GM19239 (cell line): ENCODE measurements at places on chromosomes 6 and 20.
A peak's percentile ranks its signal among the peaks of the same experiment; 100 is the strongest.

- no peak for DNase-seq
These were observed 82.2 kb upstream of the OPRM1 start for GRCh38 chr6:153956808-153957207.

- no peak for DNase-seq
These were observed 16.9 kb downstream of the STX16 start for GRCh38 chr20:58667975-58668374.

DNA sequence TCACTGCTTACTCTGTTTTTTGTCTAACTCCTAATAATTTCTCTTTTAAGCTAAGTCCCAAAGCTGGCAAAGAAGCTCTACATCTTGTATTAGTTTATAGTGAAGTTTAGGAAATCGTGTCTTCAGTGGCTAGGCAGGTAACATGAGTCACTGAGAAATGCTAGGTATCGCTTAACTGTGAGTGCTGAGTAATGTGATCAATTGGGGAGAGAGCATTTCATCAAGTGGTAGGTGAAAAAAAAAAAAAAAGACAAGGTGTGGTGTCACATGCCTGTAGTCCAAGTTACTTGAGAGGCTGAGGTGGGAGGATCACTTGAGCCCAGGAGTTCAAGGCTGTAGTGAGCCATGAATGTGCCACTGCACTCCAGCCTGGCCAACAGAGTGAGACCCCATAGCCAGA lies 125.3 kb downstream of the FAM83B start:
- no peak for DNase-seq

GRCh38 chr20:7930343-7930742 lies 9.9 kb downstream of the HAO1 start:
- no peak for DNase-seq

- DNase-seq, result no peak
These were observed 1.1 kb upstream of the RIN2 start for GRCh38 chr20:19756761-19757486.

DNA sequence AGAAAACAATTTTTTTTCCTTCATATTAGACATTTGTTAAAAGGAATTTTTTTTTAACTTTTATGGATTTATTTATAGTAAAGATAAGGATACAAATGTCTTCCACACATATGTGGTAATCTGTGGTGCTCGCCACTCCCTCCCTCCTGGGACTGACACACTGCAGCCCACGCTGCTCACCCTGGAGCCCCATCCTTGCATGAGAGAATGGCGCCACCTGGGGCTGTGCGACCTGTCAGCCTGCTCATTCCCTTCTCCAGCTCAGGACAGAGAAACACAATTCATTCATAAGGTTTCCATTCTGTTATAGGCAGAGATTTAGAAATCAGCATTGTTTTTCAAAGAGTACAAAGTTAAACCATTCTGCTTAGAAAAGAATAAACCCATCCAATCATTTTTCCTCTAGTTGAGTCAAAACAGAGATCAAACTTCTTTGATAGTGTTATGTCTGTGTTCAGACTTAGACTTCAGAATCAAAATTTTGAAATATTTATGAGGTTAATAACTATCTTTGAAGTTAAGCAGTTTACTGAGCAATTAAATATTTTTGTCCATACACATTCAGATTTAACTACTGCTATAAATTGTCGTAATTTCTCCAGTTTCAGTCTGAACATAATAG lies 42.8 kb upstream of the DYNLRB1 start:
- DNase-seq, result no peak

GRCh38 chr6:83466328-83466727 lies 35.5 kb upstream of the ME1 start:
- DNase-seq, result no peak

DNA sequence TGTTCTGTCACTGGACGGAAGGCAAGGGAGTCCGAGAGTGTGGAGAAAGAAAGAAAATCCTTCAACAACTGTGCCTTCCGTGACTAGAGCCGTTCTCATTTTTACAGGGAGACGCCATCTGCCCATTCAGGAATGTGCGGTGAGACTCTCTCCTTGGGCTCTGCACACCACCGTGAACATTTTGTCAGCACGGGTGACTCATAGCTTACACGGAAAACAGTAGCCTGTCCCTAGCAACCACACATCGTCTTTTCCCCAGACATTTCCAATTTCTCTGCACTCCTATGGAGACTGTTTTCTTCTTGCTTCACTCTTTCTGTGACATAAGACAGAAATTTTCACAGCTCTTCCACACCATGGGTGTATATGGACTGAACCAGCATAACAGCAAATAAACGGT lies 55.1 kb downstream of the TBXT start:
- DNase-seq, result no peak

DNA sequence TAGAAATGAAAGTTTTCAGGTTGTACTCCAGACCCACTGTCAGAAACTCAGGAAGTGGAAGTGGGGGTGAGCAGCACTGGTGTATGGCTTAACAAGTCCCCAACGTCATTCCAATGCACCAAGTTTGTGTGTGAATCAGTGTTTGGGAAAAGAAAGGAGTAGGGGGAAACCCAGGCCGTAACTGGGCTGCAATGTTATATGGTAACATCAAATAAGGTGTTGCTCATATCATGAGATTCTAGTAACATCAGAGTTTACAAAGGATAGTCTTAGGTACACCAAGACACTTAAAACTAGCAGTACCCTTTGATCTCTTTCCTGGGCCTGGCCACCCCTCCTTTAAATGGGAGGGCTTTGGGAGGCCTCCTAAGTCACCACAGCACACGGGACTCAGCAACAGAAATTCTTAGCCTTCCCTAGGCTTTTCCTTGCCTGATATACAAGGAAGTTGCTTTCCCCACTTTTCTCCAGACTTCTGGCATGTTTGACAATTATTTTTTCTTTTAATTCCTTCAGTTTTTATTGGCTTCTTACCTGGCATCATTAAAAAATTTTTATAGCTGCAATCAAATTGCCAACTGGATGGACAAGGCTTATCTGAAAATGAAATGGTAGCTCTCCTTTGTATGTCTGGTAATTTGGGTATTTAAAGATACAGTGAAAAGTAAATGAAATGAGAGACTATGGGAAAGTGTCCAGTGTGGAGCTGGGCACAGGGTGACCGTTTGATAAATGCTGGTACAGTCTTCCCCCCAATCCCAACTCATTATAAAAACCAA lies 15.1 kb downstream of the E2F3 start:
- no peak for DNase-seq

DNA sequence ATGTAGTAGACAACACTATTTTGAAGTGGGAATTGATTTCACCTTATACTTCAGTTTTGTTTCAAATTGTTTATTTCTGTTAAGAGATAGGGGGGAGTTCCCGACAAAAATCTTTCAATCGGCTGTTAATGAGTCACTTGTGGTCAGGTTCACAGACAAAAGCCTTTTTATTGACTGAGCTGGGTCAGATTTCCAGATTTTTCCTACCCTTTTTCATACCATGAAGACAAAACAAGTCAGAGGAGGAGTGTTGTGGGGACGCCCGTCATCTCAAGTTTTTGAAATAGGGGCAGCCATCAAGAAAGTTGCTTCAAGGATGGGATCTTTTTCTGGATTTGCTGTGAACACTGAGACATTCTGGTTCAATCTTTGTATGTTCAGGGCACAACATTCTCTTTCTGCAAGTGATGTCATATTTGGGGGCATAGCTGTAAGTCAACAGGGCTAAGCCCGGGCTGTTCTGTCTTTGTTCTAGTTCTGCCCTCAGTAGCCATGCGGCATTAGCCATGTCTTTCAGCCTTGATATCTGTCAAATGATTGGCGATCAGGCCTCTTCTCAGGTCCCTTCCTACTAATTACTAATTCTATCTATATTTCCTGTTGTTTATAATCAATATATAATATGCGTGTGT lies 496.0 kb upstream of the MARCKS start:
- no peak for DNase-seq

GRCh38 chr6:166691199-166691598 lies 64.1 kb upstream of the RPS6KA2 start:
- DNase-seq, result no peak

- DNase-seq, result no peak
These were observed 163.5 kb upstream of the MLN start for GRCh38 chr6:33967265-33967767.

DNA sequence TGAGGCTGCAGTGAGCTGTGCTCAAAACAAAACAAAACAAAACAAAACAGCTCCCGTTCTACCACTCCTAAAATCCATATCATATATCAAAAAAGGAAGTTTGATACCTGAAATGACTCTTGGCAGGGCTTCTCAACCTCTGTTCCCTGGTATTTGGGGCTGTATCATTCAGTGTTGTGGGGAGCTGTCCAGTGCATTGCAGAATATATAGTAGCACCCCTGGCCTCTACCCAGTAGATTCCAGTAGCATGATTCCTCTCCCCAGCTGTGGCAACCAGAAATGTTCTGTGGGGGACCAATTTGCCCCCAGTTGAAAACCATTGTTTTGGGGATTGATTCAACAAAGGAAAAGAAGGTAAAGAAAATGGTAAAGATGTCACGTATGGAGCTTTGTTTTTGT lies 238.9 kb downstream of the PRL start:
- DNase-seq, result no peak

DNA sequence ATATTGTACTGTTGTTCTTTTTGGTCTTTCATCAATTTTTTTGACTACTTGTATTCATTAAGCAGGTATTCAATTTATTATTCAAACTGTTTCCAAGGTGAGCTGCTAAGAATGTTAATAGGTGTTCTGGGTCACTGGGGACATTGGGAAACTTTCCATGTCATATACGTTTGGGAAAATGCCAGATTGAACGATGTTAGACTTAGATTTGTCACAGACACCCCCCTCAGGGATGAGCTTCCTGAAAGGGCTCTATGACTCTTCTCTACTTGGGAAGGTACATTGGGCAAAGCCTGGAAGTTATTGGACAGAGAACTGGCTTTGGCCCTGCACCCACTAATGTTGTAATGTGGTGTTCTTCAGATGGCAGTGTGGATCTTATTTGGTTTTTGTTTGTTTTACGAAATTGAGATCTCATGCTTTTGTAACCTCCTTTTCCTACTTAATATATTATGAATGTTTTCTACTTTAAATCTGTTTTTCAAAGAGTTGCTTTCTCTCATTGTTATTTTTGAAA lies 42.1 kb downstream of the PLCB4 start:
- DNase-seq, result no peak

- DNase-seq, result peak; percentile 72
These were observed 1.7 kb downstream of the ADNP start for GRCh38 chr20:50929299-50930138.

DNA sequence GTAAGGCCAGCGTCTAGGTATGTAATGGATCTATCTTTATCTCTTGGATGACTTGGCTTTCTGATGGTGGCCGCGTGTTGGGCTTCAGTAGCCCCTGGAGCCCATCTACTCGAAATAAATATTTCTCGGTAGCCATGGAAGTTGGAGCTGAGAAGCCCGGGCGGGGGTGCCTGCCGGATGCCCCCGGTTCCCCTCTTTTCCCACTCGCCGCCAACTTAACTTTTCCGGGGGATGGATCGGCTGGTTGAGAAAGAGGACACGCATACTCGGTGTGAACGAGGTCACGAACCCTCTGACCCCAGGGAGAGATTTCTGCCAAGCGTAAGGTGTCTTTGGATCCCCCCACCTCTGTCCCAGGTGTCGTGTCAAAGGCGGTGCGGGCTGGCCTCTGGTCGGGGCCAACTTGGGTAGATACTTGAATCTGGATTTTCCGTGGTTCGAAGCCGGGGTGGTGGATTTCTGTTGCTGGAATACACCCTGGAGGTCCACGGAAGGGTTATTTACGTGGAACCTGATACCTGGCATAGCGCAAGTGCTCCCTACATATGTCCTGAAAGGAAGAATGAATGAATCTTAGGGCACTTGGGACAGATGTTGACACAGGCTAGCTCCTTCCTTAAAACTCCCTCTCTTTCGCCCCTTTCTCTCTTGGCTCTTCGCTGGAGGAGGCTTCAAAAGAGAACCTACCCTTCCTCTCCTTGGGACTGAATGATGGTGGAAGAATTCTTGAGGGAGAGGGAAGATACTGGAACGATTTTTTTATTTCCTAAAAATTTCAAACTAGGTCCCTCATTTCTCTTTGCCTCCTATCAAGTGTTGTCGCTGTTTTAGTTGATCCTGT lies 996 bp downstream of the DOK5 start:
- DNase-seq, result no peak

- DNase-seq, result no peak
These were observed 74.3 kb downstream of the ARMC2 start for GRCh38 chr6:108922499-108922898.

GRCh38 chr6:38525888-38526287 lies 113.8 kb downstream of the BTBD9 start:
- DNase-seq, result no peak

- DNase-seq, result no peak
These were observed 425.1 kb upstream of the JAG1 start for GRCh38 chr20:11098888-11099287.

- no peak for DNase-seq
These were observed 115.0 kb downstream of the IRF4 start for GRCh38 chr6:506508-506907.

GRCh38 chr20:32980131-32980941 lies 23.9 kb downstream of the SUN5 start:
- no peak for DNase-seq

DNA sequence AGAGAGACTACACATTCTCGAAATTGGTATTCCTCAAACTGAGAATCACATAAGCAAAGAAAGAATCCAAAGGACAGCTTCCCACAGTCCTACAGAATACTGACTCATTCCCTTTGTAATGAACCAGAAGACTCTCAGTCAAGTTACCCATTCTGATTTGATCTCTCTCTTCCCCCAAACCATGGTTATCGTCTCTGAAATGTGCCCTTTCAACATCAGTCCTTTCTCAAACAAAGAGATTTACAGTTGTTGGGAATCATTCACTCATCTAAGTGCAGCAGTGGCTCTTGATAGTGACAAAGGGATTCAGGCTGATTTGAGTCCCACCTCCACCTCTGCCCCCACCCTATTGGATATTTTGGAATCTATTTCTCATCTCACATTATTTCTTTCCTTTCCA lies 15.0 kb upstream of the RSPO3 start:
- DNase-seq, result no peak

DNA sequence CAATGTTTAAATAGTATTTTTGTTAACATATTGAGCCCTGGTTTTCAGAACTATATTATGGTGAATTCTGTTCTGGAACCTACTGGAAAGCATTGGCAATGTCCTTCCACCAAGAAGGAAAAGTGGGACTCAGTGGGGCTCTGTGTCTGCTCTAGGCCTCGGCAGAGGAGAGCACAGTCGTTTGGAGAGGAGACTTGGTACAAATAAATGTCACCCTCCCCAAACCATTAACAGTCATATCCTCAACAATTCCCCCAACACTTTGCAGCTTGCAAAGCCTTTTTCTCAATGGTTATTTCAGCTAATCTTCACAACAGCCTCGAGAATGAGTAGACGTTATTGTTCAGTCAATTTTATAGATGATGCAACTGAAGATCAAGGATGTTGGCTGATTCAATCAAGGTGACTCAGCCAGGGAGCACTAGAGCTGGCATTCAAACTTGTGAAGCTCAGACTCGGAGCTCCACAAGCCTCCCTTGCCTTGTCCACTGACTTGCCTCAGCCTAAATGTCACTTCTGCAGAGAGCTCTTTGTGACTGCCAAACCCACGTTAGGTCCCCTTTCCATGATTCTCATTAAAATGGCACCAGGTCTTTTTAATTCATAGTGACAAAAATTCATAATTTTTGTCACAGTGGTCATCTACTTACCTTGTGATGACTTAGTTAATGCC lies 60.6 kb downstream of the TOX2 start:
- DNase-seq, result no peak
